ENCODE measurements at places on chromosomes 16 and 17.

DNA sequence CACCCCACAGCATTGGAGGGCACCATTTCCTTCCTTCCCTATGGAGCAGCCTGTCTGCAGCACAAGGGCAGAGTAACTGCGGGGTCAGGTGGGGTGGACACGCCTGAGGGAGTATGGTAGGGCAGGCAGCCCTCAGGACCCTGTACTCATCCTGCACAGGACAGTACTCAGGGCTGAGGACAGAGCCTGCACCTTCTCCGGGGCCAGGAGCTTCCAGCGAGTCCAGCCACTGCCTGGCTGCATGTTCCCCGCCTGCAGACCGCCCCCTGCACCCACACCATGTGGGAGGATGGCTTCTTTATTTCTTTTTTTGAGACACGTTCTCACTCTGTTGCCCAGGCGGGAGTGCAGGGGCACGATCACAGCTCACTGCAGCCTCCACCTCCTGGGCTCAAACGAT, 47.6 kb upstream of the CDC42EP4 start:
- no peak for DNase-seq

DNA sequence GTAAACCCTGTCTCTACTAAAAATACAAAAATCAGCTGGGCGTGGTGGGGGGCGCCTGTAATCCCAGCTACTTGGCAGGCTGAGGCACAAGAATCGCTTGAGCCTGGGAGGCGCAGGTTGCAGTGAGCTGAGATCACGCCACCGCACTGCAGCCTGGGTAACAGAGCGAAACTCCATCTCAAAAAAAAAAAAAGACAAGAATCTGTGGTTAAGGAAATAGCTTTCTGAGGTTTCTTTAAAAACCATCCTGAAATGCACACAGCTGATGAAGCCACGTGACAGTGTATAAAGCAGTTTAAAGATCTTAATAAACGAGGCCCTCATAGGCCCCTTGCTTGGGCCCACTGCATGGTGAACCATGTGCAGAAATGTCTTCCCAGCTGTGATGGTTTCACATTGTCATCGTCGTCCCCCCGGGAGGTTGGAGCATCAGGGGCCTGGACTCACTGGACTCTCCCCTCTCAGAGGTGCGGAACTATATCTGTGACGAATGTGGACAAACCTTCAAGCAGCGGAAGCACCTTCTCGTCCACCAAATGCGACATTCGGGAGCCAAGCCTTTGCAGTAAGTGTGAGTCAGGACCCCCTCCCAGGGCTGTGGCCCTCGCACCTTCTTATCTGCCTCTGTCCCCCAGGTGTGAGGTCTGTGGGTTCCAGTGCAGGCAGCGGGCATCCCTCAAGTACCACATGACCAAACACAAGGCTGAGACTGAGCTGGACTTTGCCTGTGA, 16.2 kb downstream of the ZNF276 start:
- no peak for DNase-seq

- no peak for DNase-seq
These were observed 543 bp downstream of the TMUB2 start for GRCh38 chr17:44187131-44187899.

DNA sequence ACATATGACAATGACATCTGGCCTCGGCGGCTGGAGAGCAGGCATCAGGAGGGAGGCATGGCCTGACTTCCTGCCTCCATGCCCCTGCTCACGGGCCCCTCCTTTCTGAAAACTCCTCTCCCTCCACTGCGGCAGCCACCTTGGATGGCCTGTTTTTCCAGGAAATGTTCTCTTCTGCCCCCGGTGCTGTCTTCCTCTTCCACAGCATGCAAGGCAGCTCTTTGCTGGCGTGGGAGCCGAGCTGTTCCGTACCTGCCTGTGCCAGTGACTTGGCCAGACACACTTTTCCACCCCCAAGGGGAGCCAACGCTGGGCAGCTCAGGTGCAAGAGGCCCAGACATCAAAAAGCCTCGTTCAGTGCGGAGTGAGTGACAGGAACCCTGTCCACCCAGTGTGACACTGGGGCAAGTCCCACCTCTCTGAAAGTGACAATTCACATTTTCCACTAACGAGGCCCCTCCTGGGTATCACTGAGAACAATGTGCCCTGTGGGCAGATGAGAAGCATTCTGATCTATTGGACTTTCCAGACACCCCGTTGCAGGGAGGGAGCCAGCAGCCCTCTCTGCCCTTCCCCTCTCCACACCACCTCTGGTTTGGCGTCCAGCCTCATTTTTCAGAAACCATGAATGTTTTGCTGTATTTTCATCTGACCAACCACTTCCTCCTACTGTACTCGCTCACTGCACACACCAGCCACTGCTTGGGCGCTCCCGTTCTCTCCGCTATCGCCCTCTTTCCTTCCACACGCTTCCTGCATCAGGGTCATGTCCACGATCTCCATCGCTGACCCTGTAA, 31.2 kb downstream of the NSMCE1 start:
- DNase-seq, result no peak

GRCh38 chr16:56848955-56849689, 15.9 kb upstream of the SLC12A3 start:
- no peak for DNase-seq
